Activated T-helper 9 cell treated with anti-CD3 and anti-CD28 coated beads, Interleukin-2, amount 50 U/mL, for 16 hours (primary cell): ENCODE measurements at places on chromosomes 4 and X.
A peak's percentile ranks its signal among the peaks of the same experiment; 100 is the strongest.

DNA sequence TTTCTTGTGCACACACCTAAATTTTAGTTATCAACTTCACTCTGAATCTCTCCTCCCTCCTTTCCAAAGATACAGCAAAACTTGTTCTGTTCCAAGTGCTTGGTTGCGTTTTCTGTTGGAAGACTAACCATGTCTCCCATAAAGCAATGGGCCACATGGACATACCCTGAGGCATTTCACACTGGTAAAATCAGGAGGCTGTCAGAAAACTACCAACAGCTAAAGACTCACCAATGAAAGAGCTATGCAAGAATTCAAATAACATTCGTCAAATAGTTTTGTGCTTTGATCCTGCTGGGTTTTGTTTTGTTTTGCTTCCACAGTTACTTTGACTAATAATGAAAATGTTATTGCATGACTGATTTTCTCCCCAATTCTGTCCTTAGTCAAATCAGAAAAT lies 46.0 kb downstream of the PHEX start:
- DNase-seq, result no peak

DNA sequence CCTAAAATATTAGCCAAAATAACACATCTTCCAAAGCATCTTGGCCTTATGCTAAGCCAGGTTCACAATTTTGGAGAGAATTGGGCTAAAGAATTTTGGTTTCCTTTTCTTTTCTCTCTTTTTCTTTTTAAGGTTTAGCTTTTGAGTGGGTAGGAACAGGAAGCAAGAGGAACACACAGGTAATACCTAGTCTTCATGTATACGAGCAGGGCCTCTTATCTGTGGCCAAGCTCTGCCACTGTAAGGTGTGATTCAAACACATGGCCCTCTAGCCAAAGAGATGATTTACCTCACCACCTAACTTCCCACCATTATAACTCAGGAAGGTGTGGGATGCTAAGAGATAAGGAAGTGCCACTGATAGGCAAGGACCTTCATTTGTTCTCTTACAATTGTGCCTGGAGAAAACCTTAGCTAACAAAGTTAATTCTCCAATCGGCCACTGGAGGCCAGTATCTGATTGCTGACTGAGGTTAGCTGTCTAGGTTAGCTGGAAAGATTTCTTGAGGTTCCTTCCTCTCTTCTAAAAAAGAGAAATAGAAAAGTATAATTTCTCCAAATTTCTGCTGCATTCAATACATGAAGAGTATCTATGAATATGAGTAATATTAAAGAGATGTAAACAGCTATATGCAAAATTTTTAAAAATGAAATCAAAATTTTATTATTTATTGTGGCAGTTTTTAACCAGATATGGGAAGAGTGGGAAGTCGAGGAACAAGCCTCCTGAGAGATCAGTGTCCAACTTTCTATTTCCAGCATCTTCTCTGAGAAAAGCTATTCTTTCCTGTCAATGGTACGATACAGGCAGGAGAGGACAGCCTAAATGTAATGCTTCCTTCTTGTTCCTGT lies 30.1 kb upstream of the BBS7 start:
- peak; percentile 6 for DNase-seq

DNA sequence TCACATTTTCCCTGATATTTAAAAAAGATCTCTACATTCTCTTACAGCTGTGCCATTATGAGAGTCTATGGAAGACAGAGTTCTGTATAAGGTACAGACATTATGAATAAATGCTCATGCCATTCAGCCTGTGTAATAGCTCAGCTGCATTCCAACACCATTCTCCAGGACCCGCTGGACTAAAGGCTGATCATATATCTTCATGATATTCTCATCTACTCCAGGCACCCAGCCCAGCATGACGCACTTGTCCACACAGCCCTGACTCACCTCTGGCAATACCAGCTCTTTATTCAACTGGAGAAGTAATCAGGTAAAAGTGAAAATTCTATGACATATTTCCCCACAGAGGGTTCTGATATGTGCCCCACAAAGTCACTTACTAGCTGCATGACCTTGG lies 437.5 kb upstream of the FGF16 start:
- DNase-seq, result no peak

DNA sequence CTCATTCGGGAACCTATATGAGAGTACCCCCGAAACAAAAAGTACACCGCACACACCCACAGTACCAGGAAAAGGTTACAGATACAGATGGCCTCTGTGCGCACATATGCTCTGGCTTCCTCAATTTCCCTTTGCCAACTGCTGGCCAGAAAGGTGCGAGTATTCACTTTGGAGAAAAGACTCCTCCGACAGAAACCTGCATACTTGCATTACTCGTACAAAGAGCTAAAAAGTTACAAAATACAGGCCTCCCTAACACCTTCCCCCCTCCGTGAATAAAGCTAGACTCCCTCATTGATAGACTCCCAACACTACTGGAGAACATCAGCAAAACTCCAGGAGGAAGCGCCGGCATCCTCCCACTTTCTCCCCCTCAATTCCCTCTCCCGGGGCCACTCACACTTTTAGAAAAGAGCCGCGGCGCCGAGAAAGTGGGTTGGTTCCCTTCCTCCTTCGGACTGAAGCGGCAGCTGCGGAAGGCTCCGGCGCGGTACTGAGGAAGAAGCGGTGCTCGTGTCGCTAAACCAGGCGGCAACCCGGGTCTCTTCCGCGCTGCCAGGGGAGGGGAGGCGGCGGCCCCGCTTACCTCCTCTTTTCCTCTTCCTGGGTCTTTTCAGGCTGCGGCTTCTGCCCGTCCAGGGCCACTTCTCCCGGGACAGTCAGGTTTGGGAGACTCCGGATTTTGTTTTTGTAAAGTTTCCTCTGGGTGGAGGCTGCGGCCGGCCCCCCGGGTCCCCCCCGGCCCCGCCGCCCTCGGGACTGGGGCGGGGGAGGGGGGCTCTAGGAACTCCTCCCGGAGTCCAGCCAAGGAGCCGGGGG lies 1.1 kb downstream of the FBXW7 start:
- peak; percentile 43 for DNase-seq

- DNase-seq, result peak; percentile 34
Observed at GRCh38 chrX:102651242-102652011, at the start of gene GPRASP1. TSS of gene GPRASP1 (plus strand) at chrX:102651483. CDS start at chrX:102653914, 2,431 bp downstream.

GRCh38 chr4:88275516-88275915 lies 8.8 kb downstream of the PPM1K start:
- DNase-seq, result no peak

DNA sequence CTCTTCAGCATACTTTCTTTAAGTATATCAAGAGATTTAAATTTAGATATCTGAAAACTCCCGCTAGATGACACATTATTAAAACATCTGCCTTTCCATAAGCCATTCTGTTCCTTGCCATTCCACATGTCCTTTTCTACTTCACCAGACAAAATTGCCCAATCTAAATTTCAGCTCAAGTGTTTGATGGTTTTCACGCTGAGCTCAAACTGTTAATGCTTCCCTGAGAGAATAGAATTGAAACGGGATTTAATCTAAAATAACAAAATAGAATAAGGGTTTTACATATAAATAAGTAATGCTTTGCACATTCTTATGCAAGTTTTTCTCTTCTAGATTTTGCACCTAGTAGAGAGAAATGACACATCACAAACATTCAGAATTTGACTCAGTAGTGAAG lies 764.5 kb upstream of the TENM3 start:
- no peak for DNase-seq

DNA sequence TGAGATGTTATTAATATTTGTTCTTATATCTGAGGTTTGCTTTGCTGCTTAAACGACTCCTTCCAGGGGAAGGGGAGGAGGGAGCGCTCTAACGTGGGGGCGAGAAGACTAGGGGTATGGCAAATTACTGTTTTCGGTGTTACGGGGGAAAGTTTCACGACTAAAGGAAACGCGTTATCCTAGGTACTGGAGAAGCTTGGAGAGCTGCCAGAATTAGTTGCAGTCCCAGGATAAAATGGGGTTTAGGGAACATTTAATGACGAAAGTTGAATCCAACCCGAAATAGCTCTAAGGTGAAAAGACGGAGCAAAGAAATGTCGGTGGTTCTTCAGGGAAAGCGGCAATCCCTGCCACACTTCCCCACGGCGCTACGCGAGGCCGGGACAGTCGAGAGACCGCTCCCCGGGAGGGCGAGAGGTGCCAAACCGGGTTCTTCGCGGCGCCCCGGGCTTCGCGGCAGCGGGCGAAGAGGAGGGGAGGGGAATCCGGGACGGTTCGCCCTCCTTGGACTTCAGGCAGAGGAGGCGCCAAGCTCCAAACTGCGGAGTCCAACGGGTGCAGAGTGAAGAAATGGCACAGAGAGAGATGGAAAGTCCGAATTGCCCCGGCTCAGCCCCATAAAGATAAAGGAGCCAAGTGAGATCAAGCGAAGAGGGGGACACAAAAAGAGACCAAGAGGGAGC lies 724 bp downstream of the THOC2 start:
- DNase-seq, result no peak

DNA sequence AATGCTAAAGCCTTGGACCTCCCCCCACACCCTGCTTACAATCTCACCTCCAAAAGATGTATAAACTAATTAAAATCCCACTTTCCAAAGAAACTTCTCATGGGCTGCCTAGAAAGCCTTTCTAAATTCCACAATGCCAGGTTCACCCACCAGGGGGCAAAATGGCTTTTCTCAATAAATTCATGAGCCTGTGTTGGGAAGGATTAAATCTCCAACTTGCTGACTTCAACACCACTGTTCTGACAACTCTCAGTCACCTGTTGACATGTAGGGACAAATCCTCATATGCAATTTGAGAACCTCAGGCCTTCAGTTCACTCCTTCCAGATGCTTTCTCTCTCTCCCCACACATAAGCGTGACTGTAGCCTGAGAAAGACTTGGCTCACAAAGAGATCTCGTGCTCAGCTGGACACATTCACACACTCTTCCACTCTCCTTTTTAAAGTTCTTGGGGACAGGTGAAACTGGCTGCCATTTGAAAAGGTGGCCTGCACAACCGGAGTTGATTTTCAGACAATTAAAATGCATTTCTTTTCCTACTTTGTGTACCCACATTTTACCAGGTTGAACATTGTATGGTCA lies 88.6 kb upstream of the PRPS2 start:
- no peak for DNase-seq

- no peak for DNase-seq
Observed at GRCh38 chr4:110623718-110624397, 981 bp upstream of the PITX2 start.

DNA sequence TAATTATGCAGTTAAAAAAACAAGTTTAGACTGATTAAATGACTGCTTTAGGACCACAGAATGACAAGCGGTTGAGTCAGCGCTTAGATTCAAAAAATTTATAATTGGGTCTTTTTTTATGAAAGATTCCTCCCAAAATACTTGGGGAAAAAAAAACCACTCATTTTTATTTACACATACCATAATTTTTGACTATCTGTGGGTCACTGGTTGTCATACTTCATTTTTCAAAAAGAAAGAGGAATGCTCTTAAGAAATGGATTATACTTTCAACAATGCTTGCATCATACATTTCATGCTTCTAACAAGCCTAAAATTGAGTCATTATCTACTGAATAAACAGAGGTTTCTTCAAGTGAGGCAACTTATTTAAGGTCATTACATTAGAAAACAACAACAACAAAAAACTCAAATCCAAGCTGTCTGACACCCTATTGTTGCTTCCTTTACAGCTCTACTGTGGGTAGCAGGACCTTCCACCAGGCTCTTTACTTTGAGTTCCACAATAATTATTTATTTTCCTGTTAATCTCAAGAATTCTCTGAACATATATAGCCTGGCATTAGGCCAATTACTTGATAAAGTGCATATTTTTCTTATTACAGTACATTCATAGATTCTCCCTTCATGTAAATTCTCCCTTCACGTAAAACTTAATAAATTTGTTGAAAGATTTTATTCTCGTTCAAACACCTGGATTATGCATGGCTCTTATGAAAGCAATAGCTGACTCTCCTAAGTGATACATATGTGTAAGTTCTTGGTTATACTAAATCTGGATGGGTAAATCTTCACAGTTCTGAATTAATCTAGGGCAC lies 445.5 kb downstream of the PCDH10 start:
- DNase-seq, result no peak

- no peak for DNase-seq
Observed at GRCh38 chrX:53039236-53039635, 9.4 kb upstream of the GPR173 start.

DNA sequence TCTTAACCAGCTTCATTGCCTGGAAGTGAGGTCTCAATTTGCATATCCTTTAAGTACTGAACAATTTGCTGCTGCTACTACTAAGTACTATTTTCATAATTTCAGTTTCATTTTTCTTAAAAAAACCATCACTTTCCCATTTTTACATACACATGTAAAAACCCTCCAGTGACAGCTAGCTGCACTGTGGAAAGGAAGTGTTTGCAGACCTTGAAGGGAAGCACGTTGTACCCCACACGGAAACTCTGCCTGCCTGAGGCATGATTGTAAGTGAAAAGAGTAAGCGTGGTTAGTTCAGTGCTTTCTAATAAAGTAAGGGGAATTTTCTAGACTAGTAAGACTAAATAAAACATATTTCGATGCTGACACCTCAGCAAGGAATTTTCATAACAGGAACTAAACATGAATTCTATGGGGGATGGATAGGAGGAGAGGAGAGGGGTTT lies 103.6 kb downstream of the RAPGEF2 start:
- peak; percentile 6 for DNase-seq

DNA sequence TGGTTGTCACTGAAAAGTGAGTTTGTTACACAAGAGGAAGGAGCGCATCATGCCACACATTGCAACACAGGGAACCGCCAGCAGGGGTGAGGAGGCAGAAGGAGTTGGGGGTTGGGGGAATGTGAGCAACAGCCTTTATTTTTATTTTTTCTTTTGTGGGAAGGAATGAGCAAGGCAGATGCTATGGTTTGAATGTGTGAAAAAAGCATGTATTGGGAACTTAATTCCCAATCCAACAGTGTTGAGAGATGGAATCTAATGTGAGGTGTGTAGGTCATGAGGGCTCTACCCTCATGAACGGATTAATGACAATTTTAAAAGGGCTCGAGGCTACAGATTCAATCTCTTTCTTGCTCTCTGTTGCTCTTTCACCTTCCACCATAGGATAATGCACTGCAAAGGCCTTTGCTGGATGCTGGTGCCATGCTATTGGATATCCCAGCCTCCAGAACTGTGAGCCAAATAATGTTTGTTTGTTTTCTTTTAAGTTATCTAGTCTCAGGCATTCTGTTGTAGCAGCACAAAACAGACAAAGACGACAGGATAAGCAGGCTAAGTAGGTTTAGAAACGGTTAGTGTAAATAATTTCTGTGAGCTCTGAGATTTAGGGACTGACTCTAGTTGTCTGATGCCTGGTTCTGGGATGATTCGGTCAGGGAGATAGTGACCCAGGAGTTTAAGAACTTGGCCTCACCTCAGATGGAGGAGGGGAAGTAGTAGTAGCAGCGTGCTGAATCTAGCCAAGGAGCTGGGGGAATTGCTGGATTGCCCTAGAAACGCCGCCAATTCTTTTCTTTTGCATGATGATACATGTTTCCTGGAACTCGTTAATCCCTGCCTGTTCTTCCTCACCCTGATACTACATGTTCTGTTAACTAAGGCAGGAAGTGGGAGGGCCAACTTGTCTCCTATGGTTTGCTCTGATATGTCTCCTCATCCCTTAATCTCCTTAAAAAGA lies 156.6 kb upstream of the CTSO start:
- no peak for DNase-seq
